ENCODE measurements at places on chromosomes 6 and 20.

DNA sequence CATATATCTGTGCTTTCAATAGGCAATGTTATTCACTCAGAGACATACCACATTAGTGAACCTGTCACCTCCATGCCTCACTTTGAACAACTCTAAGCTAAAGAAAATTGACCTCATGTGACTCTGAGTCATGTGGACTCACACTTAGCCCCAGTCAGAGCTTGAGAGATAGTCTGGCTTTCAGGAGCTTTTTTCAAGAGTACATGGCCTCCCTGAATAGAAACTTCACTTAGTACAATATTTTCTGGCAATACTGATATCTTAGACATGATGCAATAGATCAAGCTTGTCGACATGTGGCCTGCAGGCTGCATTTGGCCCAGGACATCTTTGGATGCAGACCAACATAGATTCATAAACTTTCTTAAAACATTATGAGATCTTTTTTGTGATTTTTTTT is 8.5 kb downstream of the SPTLC3 start:
- DNase-seq = no peak

- no peak for DNase-seq
Observed at GRCh38 chr6:105851606-105852005, 234.5 kb upstream of the PRDM1 start.

DNA sequence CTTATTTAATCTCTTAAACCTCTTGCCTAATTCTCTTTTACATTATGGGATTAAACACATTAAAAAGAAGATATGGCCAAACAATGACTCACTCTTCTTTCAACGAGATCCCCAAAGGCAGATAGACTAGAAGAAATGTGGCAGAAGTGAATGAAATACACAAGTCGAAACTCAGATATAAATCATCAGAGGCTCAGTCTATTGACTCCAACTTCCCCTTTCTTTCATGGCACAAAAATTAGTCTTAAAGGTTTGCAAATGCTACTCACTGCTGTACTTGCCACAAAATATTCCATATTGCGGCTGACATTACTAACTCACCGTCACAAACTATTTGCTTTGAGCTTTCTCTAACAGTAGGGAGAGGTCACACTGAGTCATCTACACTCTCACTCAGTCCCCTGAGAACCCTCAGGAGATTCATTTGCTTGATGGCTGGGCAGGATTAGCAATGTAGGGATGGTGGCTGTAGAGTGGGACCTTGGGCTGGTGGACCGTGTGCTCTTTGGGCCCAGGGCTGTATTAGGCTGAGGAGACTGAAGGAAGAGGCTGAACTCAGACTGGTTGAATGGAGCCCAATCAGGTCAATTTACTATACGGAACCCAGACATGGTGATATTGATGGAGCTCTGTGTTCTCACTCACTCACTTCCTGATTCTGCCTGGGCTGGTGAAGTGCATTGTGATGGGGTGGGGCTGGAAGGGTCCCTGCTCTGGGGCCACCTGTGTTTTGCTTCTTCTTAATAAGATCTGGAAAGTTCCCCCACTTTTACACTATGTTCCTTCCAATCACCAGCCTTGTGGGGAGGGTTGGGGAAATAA is 42.8 kb upstream of the UBR2 start:
- no peak for DNase-seq

GRCh38 chr6:92790381-92790780 is 629.0 kb downstream of the EPHA7 start:
- DNase-seq = no peak

- no peak for DNase-seq
Observed at GRCh38 chr6:10149603-10150002, 265.3 kb downstream of the TFAP2A start.

DNA sequence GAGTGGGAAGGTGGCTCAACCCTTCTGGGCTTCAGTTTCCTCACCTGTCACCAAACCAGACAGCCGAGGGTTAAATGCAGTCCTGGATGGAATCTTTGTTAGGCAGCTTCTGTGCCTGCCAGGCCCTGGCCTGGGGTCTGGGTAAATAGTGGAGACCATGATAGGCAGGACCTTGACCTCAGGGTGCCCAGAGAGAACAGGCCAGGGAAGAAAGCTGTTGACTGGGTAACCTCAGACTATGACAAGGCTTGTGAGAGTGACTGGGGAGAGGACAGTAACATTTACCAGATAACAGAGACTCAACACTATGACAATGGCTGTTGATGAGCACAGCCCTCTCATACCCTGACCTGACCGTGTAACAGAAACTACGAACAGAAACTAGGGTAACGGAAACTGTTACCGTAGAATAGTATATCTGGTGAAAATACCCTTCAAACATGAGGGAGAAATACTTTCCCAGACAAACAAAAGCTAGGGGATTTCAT is 218.3 kb downstream of the PREX1 start:
- DNase-seq = no peak

GRCh38 chr6:75800133-75800532 is 51.1 kb downstream of the MYO6 start:
- DNase-seq = no peak

GRCh38 chr20:12179692-12180091 is 262.0 kb downstream of the BTBD3 start:
- DNase-seq = no peak

Measured in Caco-2 (cell line).